Renal pelvis (tissue), 12 donors: ENCODE measurements at places on chromosomes 1 and 21. TPM values are rescaled to one million over a fixed set of nuclear protein-coding genes. Genes with fewer than 3 reads are reported as not detected.

The KLHDC9 gene
- 20.3 TPM for polyA plus RNA-seq

- DNase-seq = no peak
Observed at GRCh38 chr1:24379733-24380315, 33.8 kb downstream of the STPG1 start.

DNA sequence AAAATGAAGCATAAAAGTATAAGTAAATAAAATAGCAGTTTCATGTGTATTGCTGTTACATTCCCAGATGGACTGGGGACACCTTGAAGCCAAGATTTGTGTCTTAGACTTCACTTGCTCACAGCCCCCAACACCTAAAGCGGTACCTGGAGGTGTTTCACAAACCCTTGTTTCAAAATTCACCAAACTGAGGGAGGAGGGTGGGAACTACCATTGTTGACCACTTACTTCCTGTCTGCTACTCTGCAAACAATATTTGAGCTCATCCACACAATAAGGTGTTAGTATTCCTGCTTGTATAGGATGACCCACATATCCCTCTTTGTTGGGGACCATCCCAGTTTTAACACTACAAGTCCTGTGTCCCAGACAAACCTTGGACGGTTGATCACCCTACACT lies 115.9 kb upstream of the SYT6 start:
- DNase-seq = no peak

GRCh38 chr1:115090540-115090939 lies 1.2 kb upstream of the TSPAN2 start:
- no peak for DNase-seq

DNA sequence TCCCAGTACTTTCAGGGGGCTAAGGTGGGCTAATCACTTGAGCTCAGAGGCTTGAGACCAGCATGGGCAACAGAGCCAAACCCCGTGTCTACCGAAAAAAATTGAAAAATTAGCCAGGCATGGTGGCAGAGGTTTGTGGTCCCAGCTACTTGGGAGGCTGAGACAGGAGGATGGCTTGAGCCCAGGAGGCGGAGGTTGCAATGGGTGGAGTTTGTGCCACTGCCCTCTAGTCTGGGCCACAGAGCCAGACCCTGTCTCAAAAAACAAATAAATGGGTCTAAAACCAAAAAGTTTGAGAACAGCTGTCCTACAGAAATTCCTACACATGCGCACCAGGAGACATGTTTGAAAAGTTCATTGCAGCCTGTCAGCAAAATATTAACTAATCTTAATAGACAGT lies 5.5 kb downstream of the SCAF4 start:
- DNase-seq = no peak
